ENCODE measurements at places on chromosomes 13 and 19.
A peak's percentile ranks its signal among the peaks of the same experiment; 100 is the strongest.

- no peak for DNase-seq
These were observed 77.1 kb downstream of the SACS start for GRCh38 chr13:23356368-23356767.

DNA sequence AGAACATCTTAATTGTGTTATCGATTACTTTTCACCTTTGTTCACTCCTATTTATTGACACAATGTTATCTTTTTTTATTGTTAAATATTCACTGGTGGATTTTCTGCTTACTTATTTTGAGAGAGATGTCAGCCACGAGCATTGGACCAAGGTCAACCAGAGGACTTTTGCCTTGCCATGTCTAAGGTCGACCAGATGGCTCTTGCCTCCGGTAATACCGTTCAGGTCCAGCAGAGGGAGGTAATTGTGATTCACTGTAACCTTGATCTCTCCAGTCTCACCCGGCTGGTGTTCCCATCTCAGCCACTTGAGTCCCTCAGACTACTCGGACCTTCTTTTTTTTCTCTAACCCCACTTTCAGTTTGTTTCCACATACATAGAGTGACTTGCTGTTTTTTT, 1438.1 kb downstream of the UQCRFS1 start:
- DNase-seq: no peak

GRCh38 chr19:2181633-2181997, 17.9 kb downstream of the DOT1L start:
- DNase-seq: no peak

DNA sequence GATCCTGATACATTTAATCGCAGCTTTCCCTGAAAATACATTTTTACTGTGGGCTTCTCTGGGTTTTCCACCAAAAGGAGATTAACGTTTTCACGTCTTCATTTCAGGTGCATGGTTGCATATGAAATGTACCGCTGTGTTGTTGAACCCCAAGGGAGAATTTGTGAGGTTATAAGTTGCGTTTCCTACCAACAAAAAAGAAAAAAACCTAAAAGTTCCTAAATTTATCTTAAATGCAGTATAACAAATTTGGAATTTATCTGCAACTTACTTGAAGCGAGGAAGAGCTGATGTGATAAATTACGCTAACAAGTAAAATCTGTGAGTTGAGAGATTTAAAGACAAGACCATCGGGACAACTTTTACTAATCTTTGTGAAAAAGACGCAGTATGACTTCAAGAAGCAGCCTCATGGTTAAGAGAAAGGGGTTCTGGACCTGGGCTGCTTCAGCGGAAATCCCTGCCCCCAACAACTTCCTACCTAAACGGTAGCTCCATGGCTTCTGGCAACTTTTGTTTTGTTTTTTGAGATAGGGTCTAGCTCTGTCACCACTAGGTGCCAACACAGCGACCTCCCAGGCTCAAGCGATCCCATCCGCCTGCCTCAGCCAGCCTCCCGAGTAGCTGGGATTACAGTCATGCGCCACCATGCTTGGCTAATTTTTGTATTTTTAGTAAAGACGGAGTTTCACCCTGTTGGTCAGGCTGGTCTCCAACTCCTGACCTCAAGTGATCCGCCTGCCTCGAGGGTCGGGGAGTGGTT, 958 bp upstream of the OBI1 start:
- DNase-seq: peak; percentile 4

DNA sequence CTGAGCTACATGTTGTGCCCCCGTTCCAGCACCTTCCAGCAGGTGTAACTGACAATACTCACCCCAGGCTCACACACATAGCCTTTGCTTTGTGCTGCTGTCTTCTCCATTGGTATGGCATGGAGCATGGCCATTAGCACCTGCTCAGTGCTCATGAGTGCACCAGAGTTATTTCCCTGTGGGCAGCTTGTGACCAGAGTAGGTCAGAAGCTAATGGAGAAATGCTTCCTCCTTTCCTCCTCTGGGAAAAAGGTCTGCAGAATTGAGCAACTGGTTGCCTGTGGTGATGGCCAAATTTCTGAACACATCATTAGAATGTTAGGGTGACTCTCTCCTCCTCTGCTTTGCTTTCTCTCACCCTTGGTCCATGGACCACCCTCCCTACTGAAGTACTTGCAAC, 344.5 kb upstream of the TMTC4 start:
- no peak for DNase-seq

- peak; percentile 57 for DNase-seq
These were observed 2.5 kb downstream of the IGFL1 start for GRCh38 chr19:46232029-46232428.

DNA sequence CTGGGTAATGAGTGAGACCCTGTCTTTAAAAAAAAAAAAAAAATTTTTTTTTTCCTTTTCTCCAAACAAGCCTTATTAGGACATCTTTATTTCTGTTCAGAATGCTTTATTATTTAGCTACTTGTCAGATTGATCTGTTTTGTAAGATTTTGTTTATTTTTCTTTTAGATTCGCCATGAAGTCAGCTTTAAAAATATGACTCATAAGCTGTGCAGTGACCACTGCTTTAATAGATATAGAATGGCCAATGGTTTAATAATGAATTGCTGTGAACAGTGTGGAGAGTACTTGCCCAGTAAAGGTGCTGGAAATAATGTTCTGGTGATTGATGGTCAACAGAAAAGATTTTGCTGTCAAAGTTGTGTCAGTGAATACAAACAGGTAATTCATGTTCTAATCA, 47.7 kb downstream of the ZMYM2 start:
- no peak for DNase-seq

DNA sequence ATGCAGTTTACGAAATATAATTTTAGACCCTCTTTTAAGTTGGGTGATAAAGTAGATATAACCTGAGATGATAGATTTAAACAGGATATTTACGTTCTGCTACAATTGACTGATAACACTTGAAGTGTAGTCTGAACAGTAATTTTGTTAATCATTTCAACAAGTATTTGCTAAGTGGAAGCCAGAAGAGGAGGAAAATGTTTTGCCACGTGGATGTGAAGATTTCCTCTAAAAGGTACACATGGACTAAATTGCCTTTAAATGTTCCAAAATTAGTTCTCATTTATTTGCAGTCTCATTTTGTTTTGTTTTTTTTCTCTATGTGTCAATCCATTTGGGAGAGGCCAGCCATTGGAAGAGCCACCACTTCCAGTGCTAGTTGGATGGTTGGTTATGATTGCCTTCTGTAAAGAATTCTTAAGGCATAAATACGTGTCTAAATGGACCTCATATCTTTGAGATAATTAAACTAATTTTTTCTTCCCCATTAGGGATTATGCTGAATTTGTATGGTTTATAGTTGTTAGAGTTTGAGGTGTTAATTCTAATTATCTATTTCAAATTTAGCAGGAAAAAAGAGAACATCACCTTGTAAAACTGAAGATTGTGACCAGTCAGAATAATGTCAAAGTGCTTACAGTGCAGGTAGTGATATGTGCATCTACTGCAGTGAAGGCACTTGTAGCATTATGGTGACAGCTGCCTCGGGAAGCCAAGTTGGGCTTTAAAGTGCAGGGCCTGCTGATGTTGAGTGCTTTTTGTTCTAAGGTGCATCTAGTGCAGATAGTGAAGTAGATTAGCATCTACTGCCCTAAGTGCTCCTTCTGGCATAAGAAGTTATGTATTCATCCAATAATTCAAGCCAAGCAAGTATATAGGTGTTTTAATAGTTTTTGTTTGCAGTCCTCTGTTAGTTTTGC, 2.8 kb downstream of the MIR17HG start:
- DNase-seq: no peak

GRCh38 chr13:84641491-84641890, 759.2 kb upstream of the SLITRK1 start:
- DNase-seq: no peak

DNA sequence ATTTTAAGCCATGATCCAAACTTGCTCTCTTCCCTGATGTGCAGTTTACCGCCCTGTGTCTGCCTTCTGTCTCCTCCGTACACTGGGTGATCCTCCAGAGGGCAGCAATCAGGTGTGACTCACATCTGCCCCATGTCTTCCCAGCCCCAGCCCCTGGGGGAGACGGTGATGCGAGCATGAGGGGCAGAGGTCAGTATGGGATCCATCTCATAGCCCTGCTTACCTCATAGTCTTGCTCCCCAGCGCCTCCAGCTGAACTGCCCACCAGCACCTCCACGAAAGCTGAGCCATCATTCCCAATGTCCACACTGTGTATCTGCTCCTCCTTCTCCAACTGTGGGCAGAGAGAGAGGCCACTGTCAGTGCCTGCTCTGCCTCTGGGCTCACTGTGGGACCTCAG, 14.6 kb downstream of the XRCC1 start:
- no peak for DNase-seq

- no peak for DNase-seq
These were observed 866 bp downstream of the COX7A1 start for GRCh38 chr19:36151144-36152018.

DNA sequence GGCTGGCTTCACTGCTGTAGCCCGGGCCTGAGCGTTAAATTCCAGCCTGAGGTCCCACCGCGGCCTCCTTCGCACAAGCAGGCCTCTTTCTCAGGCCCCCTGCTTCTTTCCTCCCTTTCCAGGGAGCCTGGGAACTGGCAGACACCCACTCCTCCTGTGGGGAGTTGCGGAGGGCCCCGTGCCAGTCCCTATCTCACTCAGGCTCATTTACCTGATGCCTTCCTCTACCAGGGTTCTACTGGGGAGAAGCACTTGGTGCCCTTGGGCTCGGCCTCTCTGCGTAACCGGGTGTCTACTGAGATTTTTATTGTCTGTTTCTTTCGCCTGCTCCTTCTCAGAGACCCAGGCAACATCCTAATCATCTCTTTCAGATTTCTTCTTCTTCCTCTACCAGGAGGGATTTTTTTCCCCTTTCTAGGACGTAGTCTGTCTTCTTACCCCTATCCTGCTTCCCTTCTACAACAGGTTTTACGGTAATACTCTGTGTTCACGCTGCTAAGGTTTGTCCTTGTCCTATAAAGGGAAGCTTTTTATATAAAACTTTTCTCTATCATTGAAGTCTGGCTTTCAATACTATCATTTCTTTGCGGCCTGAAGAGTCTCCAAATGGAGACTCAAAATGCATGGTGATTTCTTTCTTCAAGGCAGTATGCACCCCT, 135.4 kb upstream of the GPR12 start:
- DNase-seq: no peak

GRCh38 chr19:55241143-55241934, 12.8 kb upstream of the TMEM86B start:
- DNase-seq: no peak

- no peak for DNase-seq
These were observed 6.7 kb upstream of the DCUN1D2 start for GRCh38 chr13:113497217-113497616.

GRCh38 chr13:51894239-51894638, 32.5 kb downstream of the CCDC70 start:
- no peak for DNase-seq

GRCh38 chr13:38283346-38283745, 66.3 kb upstream of the UFM1 start:
- DNase-seq: no peak

DNA sequence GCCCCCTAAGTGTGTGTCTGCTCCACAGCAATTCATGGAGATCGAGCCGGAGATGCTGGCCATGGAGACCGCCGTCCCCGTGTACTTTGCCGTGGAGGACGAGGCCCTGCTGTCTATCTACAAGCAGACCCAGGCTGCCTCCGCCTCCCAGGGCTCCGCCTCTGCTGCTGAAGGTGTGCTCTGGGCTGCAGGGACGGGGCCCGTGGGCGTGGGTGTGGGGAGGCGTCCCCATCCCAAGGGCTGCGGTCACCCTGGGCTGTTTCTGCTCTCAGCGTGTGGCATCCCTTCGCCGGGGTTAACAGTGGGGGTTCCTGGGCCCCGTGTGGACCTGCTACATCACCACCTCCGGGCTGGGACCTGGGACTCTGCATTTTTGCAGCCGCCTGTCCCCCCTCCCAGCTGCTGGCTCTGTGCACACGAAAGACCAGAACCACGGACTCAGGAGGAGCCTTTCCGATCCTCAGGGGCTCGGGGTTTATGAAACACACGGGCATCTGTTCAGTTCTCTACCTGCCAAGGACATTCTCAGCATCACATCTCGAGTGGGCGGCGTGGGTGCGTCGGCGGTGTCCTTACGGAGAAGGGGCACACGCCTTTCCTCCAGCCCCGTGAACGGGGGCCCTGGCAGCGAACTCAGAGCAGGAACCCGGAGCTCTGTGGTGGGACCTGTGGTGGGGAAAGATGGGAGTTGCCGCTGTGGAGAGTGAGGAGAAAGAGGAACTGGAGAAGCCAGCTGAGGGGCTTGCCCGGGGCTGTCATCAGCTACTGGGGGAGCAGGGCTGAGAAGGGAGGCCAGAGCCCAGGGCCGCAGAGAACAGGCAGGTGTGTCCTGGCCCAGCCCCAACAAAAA, 7.8 kb downstream of the NCLN start:
- DNase-seq: no peak

DNA sequence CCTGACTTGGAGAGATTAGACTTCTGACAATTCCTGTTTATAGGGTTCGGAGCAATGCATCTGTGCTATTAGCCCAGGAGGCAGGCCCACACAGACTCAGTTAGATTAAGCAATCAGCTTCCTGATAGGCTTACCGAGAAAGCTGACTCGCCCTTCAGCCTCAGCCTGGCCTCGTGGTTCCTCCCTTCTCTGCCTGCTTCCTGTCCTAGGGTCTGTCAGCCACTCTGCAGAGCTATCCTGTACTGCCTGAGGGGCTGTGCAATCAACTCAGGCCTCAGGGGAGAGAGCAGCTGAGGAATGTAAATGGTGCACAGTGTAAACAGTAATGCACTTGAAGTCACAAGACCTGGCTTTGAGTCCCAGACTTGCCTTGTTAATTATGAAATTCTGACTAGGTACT, 30.7 kb downstream of the HTR2A start:
- no peak for DNase-seq

DNA sequence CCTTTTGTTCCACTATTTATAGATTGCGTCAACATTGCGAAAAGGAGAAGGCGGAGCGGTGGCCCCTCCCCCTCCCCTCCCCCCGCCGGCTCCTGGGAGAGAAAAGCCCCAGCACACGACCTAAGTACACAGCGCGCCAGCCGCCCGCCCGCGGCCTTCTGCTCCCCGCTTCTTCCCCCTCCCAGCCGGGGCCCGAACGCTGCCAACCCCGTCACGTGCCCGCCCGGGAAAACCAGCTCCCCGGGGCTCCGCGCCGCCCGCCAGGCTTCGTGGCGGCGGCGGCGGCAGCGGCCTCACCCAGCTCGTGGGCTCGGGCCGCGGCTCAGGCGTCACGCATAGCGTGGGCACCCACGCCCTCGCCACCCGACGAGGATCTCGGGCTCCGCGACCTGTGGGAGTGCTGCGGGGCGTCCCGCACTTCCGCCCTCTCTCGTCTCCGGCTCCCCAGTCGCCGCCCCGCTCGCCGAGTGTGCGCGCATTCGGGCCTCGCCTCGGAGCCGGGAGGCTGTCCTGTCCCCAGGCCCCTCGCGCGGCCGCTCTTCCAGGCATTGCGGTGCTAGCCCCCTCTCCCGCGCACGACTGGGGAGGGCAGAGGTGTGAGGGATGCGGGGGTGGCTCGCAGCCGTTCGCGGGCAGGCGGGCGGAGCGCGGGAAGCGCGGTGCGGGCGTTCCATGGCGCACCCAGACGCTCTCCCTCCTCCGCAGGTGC, 110.5 kb downstream of the KCNRG start:
- DNase-seq: peak; percentile 94

DNA sequence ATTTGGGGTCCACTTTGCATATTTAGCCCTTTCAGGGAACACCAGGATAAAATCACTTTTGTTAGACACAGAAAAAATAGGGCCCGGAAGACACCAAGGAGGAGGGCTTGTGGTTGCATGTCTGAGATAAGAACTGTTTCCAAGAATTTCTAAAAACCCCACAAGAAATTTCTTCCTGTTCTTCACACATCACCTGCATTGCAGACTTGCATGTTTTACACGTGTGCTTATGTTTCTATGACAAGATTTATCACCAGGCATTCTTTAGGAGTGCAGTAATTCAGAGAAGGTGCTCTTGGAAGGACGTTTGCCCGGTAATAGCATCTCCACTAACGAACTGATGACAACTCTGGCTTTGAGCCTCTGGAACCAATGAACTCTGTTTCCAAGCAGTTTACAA, 7.1 kb upstream of the ACTL9 start:
- no peak for DNase-seq

All from prostate gland (tissue), 2 donors.